Pons (tissue), 1 donor: ENCODE measurements at places on chromosomes 3 and 15.
A peak's percentile ranks its signal among the peaks of the same experiment; 100 is the strongest.

DNA sequence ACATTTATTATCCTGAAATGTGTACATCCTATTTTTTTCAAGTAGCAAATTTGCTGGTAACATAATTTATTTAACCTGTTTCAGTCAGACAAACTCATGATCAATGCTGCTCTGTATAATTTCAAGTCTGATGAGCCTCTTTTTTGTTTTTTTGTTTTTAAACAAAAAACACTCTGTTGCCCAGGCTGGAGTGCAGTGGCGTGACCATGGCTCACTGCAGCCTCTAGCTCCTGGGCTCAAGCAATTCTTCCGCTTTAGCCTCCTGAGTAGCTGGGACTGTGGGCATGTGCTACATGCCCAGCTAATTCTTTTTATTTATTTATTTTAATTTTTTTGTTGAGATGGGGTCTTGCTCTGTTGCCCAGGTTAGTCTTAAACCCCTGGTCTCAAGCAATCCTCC lies 40.1 kb upstream of the CAPN3 start:
- no peak for DNase-seq

- no peak for DNase-seq
These were observed 87.6 kb downstream of the NEK11 start for GRCh38 chr3:131114256-131114655.

- no peak for DNase-seq
These were observed 210.8 kb upstream of the ARHGEF26 start for GRCh38 chr3:153910387-153910786.

GRCh38 chr3:114128826-114129225 lies 50.0 kb downstream of the DRD3 start:
- no peak for DNase-seq

DNA sequence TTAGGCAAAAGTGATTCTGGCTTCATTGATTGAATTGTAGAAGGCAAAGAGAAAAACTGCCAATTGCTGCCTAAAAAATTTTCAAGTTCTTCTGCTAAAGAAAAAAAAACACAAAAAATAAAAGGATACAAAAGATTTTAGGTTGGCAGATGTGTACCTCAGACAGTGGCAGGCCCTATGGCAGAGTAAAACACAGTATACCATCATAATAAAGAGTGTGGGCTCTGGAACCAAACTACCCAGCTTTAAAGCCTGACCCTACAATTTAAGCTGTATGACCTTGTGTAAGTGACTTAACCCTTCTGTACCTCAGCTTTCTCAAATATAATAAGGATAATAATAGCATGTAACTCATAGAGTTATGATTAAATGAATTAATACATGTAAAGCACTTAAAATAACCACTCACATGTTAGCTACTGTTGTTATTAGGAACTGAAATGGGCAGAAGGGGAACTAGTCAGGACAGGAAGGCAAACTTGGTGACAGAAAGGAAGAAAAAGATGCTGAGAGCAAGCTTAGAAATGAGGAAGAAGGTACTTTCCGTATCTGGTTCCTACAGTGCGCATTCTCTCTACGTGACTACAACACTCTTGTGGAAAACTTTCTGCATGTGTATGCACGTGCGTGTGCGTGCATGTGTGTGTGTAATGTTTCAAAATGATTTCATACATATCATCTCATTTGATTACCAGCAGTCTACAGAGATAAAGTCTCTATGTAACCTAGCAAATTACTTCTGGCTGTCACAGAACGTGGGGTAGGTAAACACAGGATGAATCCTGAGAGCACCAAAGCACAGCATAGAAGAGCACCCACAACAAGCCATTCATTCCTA lies 13.6 kb upstream of the GATM start:
- DNase-seq = peak; percentile 84

DNA sequence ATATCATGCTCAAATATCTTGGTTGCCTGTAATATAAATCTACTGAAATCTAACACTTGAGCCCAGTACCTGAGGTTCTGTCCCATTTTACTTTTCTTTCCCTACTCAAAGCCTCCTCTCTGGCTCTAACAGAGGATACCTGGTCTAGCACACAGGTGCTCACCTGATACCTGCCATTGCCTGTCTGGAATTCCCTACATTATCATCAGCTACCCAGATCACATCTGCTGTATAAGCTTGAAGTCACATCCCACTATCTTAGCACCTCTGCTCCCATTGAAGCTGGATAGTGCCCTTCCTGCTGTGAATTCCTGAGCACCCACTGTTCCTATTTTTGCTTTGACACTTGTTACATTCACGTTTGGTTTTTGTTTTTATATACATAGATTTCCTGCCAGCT lies 30.5 kb downstream of the GYG1 start:
- no peak for DNase-seq

DNA sequence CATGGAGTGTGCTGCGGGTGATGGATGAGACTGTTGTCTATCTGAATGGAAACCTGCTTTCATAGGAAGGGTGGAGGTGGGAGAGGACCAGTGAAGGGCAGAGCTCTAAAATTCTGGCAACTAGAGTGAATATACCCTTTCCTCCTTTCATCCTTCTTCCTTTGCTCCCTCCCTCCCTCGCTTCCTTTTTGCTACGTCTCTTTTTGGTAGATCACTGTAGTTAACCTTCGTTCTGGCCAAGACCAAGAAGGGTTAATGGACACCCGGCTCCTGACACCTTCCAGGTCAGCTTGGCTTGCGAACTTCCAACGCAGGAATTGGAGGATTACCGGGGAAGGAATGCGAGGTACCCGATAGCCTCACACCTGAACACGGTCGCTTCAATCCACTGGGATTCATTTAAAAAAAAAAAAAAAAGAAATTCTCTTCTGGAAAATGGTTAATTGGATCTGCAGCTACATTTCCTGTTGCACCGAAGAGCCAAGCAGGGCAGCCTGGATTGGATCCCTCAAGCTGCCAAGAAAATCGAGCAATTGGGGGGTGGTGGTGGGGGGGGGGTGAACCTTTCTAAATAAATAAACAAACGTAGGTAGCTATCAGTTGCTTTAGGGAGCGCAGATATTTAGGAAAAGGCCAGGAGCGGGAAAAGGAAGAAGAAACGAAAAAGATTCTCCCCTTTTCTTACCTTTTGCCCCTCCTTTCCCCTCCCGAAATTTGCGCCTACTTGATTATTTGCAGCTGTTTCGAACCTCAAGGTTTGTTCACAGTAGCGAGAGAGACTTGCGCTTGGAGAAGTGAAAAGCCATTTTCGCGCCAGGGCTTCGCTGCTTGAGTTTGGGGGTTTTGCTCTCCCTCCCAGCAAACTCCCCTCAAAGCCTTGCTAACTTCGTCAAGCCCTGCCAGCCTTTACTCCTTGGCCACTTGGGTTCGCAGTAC lies 9.5 kb upstream of the NR2F2 start:
- DNase-seq = no peak

- DNase-seq = peak; percentile 76
These were observed 122.4 kb downstream of the RAP2B start for GRCh38 chr3:153284282-153284938.

GRCh38 chr3:175224051-175224450 lies 364.9 kb downstream of the NAALADL2 start:
- DNase-seq = no peak

- DNase-seq = no peak
These were observed 13.4 kb downstream of the GOLGB1 start for GRCh38 chr3:121736112-121736511.

GRCh38 chr3:155871746-155872158 lies 1.3 kb downstream of the GMPS start:
- DNase-seq = peak; percentile 26

DNA sequence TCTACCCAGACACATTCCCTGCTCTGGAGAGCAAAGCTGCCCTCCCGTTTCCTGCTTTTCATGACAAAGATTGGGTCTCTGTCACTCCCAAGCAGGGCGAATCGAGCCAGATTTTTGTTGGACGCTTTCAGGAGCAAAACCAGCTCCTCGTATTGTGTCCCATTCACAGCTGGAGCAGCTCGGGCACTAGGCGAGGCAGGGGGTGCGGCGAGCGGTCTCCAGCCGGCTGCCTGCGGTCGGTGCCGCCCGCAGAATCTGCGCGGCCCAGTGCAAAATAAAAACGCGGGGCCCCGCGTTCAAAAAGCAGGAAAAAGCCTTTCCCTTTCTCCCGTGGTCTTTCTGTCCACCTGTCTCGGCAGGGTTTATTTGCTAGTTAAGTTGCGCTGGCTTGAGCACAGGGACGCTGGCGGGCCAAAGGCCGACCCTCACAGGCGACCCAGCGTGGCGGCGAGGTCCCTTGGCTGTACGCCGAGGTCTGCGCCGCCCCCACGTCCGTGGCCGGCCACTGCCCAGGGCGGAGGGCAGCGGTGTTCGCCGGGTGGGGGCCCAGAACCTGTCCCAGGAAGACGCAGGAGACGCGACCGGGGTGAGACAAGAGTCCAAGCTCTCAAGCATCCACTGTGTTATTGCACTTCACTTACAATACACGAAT lies 71.2 kb downstream of the CYP19A1 start:
- DNase-seq = no peak
